ENCODE measurements at places on chromosomes 11 and 22.

- DNase-seq = no peak
Measured at GRCh38 chr11:12802418-12803085, 128.3 kb downstream of the TEAD1 start.

DNA sequence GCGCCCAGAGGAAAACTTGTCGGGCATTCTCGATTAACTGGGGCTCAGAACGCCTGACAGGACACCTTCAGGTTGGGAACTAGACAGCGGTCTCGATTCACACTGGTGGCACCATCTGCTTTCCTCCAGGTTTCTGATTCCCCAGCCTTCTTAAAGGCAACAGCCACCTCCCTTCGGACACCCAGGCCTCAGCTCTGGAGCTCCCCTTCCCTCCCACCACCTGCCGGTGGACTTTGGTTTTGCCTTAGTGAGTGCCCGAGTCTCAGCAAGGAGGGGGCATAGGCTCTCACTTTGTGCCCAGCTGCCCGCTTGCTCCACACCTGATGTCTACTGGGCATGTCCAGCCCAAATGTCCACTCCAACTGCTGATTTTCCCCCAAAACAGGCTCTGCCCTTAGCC is 110.4 kb upstream of the PARVA start:
- no peak for DNase-seq

DNA sequence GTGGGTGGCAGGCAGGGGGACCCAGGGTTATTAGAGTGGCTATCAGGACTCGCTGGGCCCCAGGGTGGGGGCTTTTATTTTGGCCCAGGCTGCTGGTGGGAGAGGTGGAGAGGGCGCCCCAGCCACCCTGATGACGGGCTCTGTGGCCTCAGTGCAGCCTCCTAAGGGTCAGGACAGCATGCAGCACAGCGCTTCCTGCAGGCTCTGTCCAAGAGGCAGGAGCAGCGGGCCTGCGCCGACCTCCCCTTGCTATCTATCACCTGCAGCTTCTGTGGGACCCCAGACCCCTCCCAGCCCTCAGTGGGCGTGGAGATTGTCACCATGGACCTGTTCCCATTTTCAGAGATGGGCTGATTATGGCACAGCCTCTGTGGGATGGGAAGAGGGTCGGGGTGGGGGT is 54.3 kb upstream of the PPARA start:
- DNase-seq = no peak

DNA sequence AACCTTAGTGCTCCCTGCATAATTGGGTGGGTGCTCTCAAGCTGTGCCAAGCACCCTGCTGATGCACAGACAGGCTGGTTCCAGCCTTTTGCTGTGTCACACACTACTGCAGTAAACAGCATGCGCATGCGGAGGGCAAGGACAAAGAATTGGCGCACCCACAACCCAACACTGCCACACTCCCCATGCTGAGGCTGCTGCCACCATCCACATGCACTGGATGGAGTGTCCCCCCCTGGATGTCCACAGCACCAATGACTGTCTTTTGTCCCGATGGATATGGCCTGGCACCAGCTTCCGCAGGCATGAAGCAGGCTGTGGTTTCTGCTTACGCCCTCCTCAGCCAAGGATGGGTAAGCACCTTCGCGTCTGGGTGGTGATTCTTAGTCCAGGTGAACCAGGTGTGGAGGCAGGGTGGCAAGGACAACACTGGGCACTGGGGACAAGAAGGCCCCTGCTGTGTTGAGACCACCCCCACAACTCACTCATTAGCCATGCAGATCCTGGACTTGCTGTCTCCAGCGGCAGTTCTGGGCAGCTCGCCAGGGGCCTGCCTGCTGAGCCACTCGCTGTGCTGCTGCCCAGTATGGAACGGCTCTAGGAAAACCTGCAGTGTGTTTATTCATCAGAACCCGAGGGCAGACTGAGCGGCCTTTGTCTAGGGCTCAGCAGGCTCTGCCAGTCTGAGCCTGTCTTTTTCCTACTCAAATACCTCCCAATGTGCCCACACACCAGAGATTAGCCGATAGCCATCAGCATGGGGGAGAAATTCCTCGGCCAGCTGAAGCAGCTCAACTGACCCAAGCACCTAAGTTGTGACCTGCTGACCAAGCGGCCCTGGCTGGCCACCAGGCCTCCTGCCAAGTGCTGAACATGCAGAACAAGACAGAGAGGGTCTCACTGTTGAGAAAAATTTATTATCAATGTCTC is 8.2 kb upstream of the NAP1L4 start:
- DNase-seq = no peak

DNA sequence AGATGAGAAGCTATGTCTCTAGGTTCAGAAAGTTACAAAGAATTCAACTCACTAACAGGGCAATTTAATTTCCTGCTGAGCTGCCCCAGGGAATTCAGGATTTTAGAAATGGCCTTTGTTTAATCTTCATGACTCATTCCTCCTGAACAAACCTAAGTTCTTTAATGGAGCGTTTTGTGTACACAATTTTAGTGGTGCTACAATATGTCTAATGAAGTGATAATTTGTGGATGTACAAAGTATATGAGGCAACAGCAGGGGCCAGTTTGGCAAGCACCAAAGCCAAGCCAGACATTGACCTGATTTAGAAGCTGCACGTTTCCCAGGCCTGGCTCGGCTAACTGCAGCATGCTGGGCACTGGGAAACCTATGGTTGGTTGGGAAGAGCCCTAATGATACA is 34.4 kb upstream of the HEPHL1 start:
- no peak for DNase-seq

DNA sequence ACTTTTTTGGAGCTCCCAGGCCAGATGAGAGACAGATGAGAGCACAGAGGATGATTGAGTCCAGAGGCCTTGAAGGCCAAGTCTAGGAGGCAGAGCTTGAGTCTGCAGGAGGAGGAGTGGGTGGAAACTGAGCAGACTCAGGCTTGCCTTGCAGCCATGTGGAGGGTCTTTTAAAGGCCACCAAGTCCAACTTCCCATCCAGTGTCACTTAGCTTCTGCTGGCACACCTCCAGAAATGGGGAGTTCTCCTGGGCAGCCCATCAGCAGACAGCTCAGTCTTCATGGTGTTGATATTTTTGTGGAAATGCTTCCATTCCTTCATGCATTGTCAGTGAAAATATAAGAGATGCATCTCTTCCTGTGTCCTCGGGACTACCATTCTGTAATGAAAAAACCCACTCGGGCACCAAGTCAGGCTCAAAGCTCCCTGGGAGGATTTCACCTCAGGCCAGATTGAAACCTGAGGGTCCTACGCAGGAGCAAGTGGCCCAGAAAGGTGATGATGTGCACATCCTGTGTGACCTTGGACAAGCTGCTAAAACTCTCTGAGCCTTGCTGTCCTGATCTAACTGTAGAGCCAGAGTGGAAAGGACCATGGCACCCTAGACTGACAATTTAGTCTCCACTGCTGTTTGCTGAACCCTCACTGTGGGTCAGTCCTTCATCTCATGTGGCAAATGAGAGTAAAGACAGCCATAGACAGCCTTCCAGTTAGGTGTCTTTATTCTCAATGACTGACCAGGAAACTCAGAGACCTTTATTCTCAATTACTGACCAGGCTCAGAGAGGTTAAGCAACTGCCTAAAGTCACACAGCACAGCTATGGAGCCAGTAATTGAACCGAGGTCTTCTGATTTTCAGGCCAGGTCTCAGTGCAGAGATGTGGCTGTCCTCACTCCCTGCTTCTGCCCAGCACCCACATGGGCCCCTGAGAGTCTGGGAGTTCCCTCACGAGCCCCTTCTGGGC is 2.9 kb upstream of the LRRC32 start:
- DNase-seq = no peak

GRCh38 chr11:102886999-102887398 is 12.2 kb upstream of the MMP12 start:
- no peak for DNase-seq

DNA sequence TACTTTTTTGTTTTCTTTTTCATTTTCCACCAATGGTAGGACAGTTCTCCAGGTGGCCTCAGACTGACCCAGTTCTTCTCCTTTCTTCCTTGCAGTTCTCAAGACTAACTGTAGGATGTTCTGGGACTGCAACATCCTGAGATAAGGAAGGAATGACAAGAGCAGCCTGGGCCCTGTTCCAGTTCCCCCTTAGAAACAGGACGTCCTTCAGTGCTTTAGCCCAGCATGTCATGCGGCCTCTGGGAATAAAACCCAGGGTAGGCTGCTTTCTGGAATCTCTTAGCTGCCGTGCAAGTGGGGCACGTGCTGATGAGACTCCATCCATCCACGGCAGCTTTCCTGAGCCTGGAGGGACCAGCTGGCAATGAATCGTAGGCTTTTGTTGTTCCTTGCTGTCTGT is 24.0 kb upstream of the CADM1 start:
- no peak for DNase-seq

GRCh38 chr11:82634091-82634490 is 99.6 kb downstream of the FAM181B start:
- DNase-seq = no peak

DNA sequence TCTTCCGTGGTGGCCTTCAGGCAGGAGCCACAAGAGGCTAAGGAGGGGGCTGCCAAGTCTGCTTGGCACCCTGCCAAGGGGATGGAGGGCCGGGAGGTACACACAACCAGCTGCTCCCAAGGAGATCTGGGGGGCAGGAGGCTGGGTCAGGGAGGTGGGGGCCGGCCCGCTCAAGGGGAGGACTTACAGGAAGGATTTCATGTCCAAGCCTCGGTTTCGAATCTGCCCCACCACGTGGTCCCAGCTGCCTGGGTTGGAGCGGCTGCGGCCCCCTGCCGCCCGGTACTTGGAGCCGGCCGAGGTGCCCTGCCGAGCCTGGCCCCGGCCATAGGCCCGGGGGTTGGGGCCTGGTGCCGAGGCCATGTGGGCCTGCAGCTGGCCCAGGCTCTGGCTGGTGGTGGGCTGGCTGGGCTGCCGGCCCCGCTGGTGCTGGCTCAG is 33.5 kb downstream of the LRRC10B start:
- no peak for DNase-seq

GRCh38 chr22:30557243-30557642 is 10.7 kb upstream of the SEC14L6 start:
- DNase-seq = no peak

GRCh38 chr11:2995031-2995561 is 3.0 kb upstream of the NAP1L4 start:
- DNase-seq = no peak

DNA sequence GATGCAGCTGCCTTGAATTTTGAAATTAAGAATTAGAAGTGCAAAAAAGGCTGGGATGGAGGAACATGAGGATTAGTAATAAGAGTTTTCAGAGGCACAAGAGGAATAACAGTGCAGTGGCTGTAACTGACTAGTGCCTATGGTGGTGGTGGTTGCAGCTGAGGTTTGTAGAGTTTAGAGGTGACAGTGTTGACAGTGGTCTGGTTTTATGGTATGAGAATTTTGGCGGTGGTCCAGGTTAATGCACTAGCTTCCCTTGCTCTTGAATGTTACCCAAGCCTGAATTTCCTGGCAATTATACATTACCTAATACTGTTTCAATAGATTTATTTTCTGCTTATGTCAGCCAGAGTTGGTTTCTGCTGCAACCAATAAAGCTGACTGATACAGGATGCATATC is 112.8 kb upstream of the C11orf87 start:
- no peak for DNase-seq

DNA sequence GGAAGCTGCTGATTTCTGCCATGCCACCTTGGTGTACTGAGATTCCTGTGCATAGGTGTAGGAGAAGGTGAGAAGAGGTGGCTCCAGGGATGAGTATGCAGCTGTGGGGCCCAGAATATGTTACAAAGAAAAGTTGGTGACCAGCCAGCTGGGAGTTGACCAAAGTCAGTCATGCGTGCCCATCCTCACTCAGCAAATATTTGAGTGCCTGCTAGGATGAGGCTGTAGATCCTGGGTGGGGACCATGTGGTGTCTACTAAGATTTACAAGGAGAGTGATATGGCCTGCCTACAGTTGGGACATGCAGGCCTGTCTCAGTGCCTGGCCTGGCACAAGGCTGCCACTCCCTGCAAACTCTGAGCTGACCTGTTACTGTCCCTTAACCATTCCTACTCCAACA is 19.4 kb downstream of the RNF185 start:
- no peak for DNase-seq

DNA sequence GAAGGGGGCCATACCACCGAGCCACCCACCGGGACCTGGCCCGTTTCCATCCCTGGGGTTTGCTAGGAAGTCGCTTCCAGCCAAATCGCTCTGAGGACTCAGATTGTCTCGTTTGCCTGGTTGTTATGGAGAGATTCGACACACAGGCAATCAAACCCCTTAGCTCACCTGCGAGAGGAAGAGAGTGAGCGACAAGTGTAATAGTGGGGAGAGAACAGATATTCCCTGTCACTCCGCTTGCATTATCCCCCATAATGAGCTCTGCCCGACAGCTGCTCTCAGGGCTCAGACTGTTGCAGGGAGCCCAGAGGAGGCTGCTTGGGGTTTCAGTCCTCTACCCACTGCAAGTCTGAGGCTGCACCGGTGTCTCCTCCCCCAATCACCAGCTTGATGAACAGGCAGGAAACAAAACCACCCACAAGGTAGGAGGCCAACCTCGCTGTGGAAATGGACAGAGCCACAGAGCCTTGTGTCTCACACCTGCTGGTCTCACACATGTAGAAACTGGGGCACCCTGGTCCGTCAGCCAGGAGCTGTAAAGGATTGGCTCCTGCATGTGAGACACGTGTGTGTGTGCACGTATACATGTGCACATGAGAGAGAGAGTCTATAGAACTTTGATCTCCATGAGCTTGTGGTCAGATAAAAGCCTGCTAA is 351.1 kb downstream of the BUD13 start:
- DNase-seq = no peak

GRCh38 chr11:60161107-60161506 is 21.8 kb downstream of the MS4A6A start:
- DNase-seq = no peak

DNA sequence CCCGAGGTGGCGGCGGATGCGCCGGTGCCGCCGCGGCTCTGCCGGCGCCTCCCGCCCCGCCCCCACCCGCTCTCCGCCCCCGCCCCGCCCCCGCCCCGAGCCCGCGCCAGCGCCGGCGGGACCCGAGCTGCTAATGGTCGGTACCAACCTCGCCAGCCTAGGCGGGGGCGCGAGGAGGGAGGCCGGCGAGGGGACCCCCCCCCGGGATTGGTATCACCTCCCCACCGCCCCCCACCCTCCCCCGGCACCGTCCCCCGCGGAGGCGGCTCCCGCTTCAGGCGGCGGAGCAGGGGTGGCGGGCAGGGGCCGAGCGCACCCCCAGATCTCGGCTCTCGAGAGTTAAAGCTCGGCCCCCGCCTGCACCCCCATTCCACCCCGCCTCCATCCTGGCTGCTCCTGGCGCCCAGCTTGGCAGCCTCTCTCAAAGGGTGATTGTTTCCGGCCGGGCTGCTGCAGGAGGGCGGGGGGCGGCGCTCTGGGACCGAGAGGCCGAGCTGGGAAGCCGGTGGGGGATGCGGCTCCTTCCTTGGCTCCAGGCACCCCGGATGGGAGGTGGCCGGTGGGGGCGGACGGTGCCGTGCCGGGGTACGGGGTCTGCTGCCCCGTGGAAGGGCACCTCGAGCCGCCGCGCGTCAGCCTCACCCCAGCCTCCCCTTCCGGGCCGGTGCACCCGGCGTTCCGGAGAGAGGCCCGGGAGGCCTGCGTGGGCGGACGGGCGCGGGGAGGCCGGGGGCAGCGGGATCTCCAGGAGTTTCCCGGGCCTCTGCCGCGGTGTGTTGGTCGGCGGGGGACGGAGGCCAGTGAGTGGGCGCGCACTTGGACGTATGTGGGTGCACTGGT is at the start of gene B3GAT1:
TSS of gene B3GAT1 (minus strand) at position 40 of the 840 bp plus-strand sequence. CDS start 24,583 bp downstream, outside the sequence.
- peak; percentile 23 for DNase-seq

Data from stimulated activated CD4-positive, alpha-beta T cell treated with anti-CD3 and anti-CD28 coated beads, Interleukin-4, amount 100 ng/mL, for 4 hours (primary cell).